ENCODE measurements at places on chromosomes 3 and 15.

GRCh38 chr3:59677747-59678702 lies 628.2 kb upstream of the CFAP20DC start:
- no peak for DNase-seq

DNA sequence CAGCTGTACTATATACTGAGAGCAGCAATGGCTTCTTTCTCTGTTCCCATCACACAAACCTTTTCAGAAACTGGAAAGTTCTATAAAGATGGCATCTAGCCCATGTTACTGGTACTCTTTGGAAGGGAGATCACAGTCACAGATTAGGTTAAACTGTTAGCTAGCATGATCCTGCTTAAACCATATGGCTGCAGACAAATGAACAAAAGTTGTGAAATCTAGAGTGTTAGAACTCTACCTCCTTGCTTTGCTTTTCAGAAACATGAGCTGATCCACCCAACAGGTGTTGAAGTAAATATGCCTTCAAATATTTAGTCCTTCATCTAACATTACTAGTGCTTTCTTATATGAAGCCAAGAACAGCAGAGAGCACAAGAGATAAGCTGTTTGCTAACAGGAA lies 102.6 kb downstream of the SNRK start:
- DNase-seq, result no peak

GRCh38 chr3:71018799-71019198 lies 564.7 kb downstream of the FOXP1 start:
- no peak for DNase-seq

DNA sequence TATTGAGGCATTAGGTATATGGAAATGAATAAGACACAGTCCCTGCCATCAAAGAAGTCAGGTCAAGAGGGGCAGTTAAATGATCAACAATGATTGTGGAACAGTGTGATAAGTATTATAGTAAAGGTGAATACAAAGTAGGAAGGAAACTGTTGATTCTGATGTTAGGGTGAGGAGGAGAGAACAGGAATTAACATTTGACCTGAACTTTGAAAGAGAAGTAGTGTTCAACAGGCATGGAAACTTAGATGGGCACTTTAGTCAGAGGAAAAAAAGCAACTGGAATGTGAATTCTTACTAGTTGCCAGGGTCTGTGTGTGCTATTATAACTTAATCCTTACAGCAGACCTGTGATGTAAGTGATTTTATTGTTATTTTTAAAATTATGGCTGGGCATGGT lies 17.6 kb downstream of the HACD3 start:
- DNase-seq, result no peak

GRCh38 chr3:25478964-25479726 lies 51.1 kb downstream of the RARB start:
- no peak for DNase-seq

DNA sequence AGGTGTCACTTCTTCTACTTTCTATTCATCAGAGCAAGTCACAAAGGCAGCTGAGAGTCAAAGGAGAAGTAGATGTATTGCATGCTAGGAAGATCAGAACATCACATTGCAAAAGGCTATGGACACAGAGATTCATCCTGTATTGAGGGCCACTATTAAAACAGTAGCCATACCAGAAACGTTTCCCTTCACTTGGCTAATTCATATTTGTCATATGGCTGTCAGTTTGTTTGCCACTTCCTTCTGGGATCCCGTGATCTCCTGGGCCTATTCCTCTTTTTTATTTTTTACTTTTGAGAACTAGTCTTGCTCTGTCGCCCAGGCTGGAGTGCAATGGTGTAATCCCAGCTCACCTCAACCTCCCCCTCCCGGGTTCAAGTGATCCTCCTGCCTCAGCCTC lies 184.0 kb upstream of the SATB1 start:
- DNase-seq, result no peak

DNA sequence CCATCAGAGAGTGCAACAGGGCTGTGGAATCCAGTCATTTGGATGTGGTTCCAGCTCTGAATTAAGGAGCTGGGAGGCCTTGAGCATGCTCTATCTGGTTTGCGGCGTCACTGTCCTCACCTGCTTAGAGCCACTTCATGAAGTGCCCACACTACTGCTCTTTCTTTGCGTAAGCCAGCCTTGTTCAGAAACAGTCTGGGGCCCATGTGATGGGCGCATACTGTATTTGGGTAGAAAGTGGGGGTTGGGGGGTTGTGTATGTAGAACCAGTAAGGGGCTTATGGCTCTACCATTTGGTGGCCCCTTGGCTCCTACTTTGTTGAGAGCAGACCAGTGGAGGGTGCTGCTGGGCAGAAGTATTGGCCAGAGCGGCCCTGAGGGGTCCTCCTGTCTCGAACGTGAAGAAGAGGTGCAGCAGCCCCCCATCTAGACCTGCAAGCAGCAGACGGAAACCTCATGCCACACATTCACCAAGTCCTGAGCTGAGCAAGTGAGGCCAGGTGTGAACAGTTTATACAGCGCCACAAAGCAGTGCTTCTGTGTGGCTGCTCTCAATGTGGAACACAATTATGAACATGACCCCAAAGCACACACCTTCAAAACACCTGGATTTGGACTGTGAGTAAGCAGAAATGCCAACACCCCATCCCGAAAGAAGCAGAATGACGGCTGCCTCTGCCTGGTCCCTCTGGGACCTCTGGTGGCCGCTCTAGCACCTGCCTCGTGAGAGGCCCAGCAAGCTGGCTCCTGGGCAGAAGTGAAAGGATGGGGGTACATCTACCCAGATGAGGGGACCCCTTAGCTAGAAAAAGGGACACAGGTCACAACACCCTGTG lies 26.6 kb downstream of the SRPRB start:
- DNase-seq, result no peak

DNA sequence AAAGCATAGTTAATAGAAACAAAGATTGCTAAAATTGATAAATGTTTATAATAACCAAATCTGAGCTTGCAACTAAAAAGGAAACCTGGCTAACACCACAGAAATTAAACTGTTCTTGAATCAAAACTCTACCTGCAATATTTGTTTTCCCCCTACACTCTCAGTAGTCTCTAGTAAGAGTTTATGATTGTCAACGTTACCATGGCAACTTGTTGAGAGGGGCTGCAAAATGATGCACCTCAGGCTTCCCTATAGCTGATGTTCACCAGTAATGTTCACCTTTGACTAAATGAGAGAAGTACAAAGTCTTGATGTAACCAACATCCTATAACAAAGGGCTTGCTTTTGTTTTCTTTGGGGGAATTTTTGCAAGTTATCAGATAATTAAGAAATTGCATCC lies 101.1 kb upstream of the FHIT start:
- no peak for DNase-seq

DNA sequence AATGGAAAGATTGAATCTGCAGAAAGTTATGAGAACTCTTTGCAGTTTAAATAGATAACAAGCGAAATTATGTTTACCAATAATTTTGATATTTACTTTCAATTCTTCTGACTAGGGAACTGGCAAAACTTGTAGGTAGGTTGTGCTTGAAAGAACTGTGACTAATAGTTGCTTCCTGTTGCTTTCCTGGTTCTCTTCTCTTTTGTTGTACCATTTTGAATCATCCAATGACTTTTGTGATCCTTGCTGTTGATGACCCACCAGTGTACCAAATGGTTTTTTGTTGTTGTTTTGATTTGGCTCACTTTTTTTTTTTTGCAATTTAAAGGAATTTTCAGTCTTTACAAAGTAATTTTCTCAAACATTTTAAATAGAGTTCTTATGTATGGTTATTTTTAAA lies 64.9 kb upstream of the DCBLD2 start:
- no peak for DNase-seq

GRCh38 chr15:53548236-53548635 lies 211.2 kb downstream of the WDR72 start:
- no peak for DNase-seq

- DNase-seq, result no peak
Measured at GRCh38 chr15:88621789-88622604, 857 bp downstream of the AEN start.

DNA sequence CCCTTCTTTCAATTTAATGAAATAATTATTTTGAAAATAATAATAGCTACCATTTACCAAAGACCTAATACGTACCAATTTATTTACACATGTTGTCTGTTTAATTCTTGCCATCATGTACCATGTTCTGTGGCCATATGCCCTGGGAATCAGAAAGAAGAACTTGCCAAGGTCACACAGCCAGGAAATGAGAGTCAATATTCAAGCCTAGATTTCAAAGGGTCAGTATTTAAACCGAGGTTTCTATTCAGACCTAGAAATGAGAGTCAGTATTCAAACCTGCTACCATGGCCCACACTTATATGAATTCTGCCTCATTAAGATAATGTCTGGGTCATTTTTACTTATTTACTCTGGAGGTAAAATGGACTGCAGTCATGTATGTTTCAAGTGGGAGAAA lies 103.6 kb upstream of the TBL1XR1 start:
- no peak for DNase-seq

GRCh38 chr15:76172782-76173181 lies 113.0 kb downstream of the TMEM266 start:
- DNase-seq, result no peak

DNA sequence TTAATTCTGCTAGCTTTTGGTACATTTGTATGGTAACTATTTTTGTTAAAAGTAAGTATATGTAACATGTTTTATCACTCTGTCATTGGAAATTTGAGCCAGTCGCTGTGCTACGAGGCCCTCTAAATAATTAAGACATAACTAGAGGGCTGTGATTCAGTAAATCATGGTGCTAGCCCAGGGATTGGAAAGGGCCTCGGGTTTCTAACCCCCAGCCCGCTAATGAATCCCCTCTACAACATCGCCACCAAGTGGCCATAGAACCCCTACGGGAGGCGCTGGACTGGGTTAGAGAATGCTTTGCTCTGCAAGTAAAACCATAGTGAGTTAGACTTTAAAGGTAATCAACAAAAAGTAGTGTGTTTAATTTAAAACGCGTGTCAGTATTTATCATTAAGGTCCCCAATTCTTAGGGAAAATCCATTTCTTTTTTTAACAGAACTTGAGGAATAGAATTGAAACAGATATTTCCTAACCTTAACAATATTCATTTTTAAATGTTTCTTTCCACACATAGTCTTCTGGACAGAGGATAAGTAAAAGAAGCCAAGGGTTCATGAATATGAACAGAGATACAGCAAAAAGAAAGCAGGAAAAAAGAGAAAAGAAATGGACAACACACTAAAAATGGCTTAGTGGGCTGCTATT lies 744.7 kb downstream of the EPHA3 start:
- DNase-seq, result no peak

DNA sequence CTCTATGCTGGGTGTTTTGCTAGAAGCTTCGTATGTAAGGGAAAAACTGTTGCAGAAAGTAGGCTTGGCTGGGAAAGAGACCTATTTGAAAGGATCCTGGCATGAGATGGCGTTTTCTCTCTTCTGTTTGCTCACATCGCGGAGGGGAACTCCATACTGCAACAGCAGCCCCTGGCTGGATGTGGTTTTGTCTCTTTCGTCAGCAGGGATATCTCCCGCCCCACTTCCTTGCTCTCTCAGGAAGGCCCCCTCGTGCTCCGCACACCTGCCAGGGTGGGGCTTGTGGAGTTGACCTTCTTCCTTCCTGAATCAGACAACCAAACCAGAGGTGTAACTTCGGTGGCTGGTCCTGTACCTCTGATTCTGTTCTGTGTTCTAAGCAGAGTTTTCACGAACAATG lies 26.4 kb upstream of the MYZAP start:
- DNase-seq, result no peak

DNA sequence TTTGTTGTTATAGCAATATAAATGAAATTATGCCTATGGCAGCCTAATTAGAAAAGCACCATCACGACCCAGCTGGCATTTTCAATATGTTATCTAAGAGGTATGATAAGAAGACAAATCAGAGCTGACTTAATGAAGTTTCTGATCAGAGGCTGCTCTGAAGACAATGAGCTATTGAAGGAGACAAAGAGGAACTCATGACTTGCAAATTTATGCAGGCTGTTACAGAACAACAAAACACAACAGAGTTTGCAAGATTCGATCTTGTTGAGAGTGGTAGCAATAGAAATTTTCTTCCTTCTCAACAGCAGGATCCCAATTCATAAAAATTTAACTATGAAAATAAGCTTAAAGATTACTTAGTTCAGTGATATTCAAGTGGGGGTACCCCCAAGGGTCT lies 7.7 kb downstream of the CCDC54 start:
- no peak for DNase-seq

GRCh38 chr3:31550452-31551251 lies 17.9 kb downstream of the STT3B start:
- no peak for DNase-seq

- DNase-seq, result no peak
Measured at GRCh38 chr15:84749111-84749991, 959 bp downstream of the ZNF592 start.

GRCh38 chr3:184805351-184806038 lies 6.5 kb upstream of the VPS8 start:
- DNase-seq, result no peak

GRCh38 chr3:165233501-165234195 lies 37.5 kb upstream of the SLITRK3 start:
- no peak for DNase-seq

DNA sequence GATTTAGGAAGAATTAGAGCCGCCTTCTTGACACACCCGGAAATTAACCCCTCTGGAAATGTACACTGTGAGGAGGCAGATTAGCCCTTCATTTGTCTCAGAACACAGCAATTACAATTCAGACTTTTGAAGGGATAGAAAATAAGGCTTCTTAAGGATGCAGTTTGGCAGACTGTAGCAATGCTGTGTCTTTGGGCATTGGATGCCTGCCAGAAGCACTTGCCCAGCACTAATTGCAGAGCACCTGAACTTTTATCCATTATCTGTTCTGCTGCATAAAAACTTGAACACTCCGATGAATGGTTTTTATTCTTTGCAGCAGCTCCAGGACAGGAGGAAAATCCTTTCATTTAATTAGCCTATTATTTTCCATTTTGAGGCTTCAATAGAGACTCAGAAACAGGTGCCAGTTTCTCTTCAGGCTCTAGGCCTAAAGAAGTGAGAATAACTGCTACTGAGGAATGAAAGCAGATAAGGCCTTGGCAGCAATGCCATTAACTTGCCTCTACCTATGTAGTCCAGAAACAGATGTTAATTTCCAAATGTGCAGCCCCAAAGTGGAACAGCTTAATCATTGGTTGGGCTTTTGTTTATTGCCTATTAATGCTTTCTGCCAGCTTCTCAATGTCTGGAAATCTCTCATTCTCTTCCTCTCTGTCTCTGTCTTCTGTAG lies 418.5 kb downstream of the NSUN3 start:
- DNase-seq, result no peak

GRCh38 chr3:78569804-78570203 lies 1198.0 kb downstream of the ROBO1 start:
- no peak for DNase-seq

- no peak for DNase-seq
Measured at GRCh38 chr15:49031804-49032203, 14.4 kb downstream of the SECISBP2L start.

DNA sequence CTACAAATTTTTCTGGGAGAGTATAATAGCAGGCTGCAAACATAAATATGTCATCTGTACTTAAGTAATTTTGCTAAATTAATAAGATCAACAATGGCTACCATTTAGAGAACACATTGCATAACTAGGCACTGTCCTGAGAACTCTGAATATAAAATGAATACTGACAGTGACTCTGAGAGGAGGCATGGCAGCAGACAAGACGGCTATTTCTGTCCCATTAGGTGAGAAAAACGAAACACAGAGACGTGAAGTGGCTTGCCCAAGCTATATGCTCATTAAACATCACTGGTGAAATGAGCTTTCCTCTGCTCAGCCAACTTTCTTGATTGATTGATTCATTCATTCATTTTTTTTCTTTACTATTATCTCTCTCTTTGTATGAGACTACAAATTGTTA lies 384.3 kb downstream of the PTPRG start:
- DNase-seq, result no peak

- DNase-seq, result no peak
Measured at GRCh38 chr3:67291287-67292252, 293.5 kb downstream of the KBTBD8 start.

- DNase-seq, result no peak
Measured at GRCh38 chr3:123489400-123490004, 40.6 kb upstream of the ADCY5 start.

- no peak for DNase-seq
Measured at GRCh38 chr3:100533176-100533575, 40.8 kb downstream of the TMEM45A start.
